ENCODE measurements at places on chromosomes 11 and 22.
A peak's percentile ranks its signal among the peaks of the same experiment; 100 is the strongest.

DNA sequence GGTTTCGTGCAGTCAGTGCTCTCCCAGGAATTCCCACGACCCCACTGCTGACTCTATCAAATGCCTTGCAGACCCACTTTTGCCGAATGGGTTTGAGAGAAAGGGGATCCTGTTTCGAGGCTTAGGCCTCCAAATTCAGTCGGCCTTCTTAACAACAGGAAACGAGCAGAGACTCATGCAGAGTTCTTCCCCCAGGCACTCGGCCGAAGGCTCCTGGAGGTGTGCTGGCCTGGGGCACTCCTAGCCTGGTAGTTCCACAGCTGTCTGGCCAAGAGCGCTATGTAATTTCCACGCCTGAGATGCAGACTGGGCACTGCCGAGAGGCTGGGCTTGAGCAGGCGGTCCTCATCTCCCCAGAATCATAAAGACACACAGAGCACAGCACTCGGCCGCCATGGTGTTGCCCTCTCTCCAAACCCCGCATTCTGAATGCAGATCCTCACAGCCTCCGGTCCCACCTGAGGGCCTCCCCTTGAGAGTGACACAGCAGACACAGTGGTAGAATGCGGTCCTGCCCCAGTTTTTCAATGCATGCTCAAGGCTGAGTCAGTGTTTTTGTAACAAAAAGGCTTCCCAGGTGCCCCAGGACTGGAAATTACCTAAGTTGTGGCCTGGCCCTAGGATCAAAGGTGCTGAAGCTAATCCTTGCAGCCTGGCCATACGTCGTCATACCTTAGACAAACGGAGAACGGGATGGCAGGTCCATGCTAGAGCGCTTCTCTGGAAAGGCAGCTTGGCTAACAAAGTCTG lies 30.2 kb upstream of the BID start:
- DNase-seq, result no peak

- DNase-seq, result no peak
Measured at GRCh38 chr22:35598396-35598710, 18.8 kb downstream of the MB start.

DNA sequence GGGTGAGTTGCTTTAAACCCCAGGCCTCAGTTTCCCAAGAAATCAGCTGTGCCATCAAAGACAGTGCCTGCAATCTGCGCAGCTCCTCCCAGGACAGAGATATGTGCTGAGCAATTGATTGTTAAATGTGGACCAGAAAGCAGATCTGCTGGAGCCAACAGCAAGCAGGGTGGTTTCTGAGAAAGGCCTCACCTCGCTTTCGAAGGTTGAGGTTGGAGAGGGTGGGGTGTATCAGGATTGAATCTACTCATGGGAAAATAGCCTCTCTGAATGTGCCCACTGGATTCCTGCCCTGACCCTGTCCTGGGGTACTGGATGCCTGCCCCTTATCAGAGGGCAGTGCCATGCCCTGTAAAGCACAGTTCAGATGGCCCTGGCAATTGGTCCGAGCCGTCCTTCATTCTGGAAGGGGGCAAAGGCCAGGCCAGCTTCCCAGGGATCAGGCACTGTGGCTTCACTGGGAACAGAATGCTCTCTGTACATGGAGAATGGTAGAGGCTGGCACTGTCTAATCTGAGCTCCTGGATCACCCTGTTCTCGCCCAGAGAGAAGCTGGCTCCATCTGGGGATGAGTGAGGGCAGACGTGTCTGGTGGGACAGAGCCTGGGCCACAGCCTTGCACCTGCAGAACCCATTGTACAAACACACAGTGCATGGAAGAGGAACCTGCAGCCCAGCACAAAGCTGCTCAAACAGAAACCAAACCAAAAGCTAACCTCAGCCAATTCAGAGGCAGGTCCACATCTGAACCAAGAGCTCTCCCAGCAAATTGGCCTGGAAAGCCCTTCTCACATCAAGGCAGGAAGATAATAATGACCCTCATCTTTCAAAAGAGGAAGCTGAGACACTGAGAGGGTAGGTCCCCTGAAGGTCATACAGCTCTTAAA lies 15.2 kb downstream of the DHCR7 start:
- no peak for DNase-seq

DNA sequence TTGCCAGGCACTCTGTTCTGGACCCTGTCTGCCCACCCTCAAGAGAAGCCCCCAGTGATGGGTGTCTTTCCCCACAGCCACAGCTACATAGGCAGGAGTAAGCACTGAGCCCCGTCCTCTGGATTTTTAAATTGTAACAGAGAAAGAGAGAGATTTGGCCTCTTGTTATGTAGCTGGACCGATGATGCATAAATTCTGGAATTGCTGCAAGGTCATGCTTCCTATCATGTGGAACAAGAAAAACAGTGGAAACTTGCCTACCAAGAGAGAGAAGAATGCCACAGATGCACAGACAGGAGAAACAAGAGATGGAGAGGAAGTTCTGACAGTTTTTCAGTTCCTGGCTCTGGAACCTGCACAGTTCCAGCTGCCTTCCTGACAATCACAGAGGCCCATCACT lies 150.2 kb downstream of the ETS1 start:
- DNase-seq, result no peak

GRCh38 chr11:102494216-102494615 lies 36.3 kb downstream of the MMP7 start:
- no peak for DNase-seq

GRCh38 chr11:87141322-87141721 lies 103.6 kb downstream of the TMEM135 start:
- no peak for DNase-seq

GRCh38 chr11:105368711-105369110 lies 229.1 kb upstream of the CARD18 start:
- DNase-seq, result no peak

DNA sequence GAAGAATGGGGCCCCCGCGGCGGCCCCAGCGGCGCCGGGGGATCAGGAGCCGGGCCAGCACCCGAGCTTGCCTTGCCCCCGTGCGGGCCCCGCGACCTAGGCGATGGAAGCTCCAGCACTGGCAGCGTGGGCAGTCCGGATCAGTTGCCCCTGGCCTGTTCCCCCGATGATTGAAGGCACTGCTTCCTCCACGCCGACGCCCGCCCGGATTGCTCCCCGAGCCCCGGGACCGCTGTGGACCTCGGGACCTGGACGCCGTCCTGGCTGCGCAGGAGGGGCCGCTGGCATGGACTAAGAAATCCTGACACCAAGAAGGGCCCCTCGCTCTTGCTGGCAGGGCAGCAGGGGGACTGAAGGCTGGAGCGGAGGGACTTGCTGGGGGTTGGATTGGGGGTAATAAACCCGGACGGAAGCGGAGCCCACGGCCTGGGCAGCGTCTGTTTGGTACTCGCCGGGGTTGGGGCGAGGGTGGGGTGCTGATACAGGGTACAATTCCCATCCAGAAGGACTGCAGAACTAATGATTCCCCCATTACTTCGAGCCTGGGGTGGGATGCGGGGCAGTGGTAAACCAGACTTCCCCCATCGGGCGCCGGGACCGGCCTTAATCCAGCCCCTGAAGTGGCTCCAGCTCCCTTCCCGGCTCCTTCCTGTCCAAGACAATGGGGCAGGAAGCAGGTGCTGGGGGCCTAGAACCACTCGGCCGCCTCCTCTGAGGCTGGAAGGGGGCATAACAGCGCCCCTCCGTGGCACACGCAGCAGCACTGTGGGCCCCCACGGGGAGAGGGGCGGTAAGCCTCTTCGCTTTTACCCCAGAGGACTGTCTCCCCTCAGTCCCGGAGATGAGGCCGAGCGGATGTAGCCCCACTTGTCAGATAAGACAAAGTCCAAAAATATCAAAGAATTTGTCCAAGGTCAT lies 1.0 kb downstream of the CCDC85B start:
- DNase-seq, result peak; percentile 54

GRCh38 chr11:133834682-133835592 lies 10.4 kb downstream of the SPATA19 start:
- DNase-seq, result no peak

DNA sequence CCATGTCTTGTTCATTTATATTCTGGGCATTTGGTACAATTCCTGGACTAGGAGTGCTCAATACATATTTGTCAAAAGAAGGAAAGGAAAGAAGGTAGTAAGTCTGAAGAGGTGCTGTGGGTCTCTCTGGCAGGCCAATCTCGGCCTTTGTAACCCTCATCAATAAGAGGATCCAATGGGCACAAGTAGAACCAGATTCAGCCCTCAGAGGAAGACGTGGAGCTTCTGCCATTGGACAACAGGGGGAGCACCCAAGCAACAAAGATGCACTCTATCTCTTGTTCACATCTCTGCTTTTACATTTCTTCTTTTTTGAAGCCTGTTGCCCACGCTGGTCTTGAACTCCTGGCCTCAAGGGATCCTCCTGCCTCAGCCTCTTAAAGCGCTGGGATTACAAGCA lies 2.2 kb upstream of the VPS11 start:
- no peak for DNase-seq

GRCh38 chr11:88709567-88709966 lies 356.2 kb downstream of the GRM5 start:
- no peak for DNase-seq

DNA sequence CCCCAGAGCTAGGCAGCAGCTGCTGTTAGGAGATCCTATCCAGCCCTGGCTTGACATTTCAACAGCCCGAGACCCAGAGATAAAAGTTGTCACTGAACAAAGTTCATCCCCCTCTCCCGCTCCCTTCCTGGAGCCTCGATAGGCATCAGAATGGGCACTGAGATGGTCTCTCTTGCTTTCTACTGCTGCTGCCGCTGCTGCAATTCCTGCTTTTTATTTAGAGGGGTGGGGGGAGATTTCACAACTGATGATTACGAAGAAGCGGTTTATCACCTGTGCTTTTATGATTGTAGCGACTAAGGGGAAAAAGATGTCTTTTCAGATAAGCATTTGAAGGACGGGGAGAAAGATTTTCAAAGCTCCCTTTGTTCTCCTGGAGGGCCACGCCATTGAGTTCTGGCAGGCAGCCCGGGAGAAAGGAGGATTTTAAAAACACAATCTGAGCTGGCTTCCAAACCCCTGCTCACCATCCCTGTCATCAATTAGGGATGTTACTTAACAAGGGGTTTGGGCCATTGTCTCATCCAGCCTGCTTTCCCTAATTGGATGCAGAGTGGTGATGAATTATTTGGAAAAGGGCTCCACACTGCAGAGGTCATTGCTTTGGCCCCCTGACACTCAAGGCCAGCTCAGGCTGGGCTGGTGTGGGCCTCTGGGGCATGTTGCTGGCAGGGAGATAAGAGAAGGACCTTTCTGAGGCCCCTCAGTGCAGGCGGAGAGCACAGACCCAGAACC lies 344.7 kb downstream of the BUD13 start:
- no peak for DNase-seq

GRCh38 chr11:1742371-1742770 lies 8.0 kb downstream of the IFITM10 start:
- peak; percentile 3 for DNase-seq

GRCh38 chr11:95723361-95723942 lies 66.1 kb downstream of the FAM76B start:
- no peak for DNase-seq

GRCh38 chr11:96388891-96389719 lies 607 bp downstream of the CCDC82 start:
- no peak for DNase-seq

GRCh38 chr11:73445980-73446379 lies 69.8 kb downstream of the RELT start:
- DNase-seq, result no peak

DNA sequence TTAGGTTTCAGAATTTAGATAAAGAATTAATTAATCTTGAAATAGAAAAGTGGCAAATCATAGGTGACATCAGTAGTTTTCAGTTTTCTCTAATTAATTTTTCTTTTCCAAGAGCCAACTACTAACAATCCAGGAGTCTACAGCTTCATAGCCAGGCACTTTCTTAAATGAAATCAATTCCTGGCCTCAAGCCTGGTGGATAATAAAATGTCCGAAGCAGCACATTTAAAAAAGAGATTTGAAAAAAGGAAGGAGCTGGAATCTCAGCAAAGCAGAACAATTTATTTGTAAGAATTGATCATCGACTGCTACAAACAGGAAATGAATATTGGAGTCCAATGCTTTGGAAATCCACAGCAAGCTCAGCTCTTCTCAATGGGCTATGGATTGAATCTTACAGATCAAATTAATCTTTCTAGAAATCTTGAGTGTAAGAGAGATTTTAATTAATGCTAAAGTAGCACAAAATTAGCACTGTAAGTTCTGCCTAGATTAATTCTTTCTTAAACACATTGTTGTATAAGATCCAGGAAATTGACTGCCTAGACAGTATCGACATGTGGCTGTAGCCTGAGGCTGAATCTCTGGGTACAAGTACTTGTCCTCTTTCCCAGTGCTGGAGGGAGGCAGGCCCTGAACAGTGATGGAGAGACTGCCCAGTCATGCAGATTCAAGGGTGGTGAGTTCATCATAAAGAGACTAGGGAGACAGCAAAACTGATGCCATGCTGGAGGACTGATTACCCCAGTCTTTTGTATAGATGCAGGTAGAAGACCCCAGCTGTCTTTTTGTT lies 167.8 kb upstream of the POU2AF2 start:
- DNase-seq, result no peak

- no peak for DNase-seq
Measured at GRCh38 chr22:20843501-20843900, 15.1 kb downstream of the PI4KA start.

DNA sequence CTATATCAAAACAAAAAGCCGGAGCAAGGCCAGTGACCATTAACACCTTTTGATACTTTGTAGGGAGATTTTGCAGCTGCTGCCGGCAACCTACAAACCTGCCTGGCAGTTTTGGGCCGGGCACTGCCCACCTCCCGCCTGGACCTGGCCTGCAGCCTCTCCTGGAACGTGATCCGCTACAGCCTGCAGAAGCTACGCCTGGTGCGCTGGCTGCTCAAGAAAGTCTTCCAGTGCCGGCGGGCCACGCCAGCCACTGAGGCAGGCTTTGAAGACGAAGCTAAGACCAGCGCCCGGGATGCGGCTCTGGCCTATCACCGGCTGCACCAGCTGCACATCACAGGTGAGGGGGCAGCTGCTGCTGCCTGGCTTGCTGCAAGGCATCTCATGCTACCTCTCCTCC lies 34.2 kb downstream of the SHISA8 start:
- DNase-seq, result no peak

DNA sequence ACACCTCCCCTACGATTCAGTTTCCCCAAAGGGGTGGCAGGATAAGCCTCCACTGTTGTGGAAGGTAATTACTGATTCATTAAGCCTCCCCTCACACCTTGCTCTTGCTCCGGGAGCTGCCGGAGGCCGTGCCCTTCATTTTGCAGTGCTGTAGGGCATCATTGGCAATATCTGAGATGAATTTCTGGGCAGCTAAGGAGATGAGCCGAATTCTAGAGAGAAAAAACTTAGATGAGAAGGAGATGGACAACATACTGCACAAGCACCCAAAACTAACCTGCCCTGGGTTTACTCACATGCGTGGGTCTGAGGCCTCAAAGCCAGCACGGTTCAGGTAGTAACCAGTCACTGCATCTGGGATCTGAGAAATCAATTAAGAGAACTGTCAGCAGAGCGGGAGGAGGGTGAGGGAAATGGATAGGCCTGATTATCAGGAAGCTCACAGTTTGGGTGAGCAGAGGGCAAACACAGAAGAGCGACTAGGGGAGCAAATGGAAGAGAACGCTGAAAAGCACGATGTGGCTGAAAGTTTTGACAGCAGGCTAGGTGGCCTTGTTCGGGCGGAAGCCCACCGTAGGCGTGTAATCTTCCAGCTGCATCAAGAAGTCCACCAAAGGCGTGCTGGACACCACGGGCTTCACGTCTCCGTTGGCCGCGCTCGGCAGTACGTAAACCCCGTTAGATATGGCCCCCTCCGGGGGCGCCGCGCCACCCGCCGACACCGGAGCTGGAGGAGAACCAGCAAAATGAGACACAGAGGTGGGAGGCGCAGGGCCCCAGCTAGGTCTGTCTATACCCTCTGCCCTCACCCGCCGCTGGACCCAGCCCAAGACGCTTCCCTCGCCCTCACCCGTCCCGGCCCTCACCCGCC lies 689 bp downstream of the TAF10 start:
- peak; percentile 63 for DNase-seq

GRCh38 chr22:27388090-27388600 lies 413.4 kb downstream of the MN1 start:
- no peak for DNase-seq

GRCh38 chr11:119316016-119316728 lies 758 bp downstream of the MCAM start:
- DNase-seq, result peak; percentile 80

Measured in left hindlimb (tissue), 1 donor.